ENCODE measurements at places on chromosomes 1 and 21.
A peak's percentile ranks its signal among the peaks of the same experiment; 100 is the strongest.

- DNase-seq: no peak
Observed at GRCh38 chr1:75412616-75413015, 198.3 kb downstream of the SLC44A5 start.

GRCh38 chr1:26578167-26578566 lies 48.6 kb downstream of the RPS6KA1 start:
- no peak for DNase-seq

- DNase-seq: no peak
Observed at GRCh38 chr1:96973605-96974004, 252.0 kb downstream of the PTBP2 start.

DNA sequence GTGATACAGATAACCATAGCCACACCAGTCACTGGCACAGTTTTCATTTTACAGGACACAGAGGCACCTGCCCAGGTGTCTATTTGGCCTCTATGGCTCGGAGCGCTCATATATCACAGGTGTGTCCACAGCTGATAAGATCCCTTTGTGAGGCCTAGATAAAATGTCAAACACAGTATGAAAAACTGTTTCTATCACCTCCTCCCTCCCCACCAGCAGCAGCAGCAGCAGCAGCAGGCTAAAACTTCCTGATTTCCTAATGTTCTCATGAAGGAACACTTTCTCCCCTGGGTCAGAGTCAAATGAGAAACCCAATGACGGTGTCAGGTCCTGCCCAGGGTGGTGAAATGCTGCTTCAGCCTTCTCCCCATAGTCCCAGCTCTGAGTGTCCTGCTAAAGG lies 24.4 kb downstream of the ELAPOR1 start:
- DNase-seq: no peak

GRCh38 chr21:46457801-46458314 lies 833 bp upstream of the DIP2A start:
- no peak for DNase-seq

GRCh38 chr1:201660931-201661822 lies 122.2 kb downstream of the NAV1 start:
- DNase-seq: no peak

DNA sequence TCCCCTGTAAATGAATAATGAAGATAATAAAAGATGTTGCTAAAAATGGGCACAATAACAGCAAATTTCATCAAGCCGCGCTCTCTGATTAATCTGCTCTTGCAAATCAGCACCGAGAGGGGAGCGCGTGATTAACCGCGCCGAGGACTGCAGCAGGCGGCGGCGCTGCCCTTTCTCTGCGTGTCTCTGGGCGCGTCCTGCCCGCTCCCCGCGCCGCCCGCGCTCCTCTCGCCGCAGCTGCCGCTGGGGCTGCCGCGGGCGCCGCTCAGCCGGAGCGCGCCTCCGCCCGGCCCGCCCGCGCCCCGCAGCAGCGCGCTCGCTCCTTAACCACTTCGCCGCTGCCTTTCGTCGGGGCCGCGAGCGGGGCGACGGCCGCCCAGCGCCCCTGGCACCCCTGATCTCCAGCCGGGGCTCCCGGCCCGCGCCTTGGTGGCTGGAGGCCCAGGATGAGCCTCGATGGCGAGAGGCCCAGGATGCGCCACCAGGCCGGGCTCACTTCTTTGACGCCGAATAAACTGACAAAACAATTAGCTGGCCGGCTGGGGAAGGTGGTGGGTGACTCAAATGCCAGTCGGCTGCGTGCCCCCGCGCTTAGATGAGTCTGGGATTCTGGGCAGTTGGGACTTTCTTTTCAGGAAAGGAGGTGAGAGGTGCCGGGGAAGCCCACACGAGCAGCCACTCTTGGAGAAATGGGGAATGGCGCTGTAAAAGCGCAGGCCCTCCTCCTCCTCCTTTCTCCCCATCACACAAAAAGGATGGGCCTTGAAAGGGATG lies 221.4 kb upstream of the PKN2 start:
- DNase-seq: no peak

- no peak for DNase-seq
Observed at GRCh38 chr1:102234753-102235359, 238.1 kb upstream of the OLFM3 start.

DNA sequence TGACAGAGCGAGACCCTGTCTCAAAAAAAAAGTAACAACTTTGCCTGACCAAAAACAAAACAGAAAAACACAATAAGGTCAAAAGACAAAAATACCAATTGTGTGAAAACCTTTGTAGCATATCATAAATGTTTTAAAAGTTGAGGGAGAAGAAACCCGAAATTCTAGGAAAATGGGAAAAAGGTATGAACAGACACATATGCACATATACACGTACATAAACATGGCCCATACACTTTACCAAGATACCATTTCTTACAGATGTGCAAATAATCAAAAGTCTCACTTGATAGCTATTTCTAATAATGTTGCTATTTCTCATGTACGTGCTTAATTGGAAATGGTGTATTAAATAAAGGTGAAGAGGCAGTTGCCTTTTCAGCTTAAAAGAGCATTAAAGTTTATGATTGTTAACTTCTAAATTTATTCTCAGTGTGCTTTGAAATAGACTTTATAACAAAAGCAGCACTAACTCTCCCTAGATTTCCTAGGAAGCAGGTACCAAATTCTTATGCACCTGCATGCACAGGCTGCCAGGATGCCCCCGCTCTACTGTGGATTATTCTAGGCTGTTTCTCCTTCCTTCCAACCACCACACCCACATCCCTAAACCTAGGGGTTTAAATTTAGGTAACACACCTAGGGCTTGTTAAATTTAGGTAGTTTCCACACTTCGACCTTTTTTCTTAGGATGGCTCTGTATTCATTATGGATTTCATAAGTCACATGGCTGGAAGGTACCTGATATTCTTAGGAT lies 33.8 kb downstream of the ADARB1 start:
- DNase-seq: no peak

DNA sequence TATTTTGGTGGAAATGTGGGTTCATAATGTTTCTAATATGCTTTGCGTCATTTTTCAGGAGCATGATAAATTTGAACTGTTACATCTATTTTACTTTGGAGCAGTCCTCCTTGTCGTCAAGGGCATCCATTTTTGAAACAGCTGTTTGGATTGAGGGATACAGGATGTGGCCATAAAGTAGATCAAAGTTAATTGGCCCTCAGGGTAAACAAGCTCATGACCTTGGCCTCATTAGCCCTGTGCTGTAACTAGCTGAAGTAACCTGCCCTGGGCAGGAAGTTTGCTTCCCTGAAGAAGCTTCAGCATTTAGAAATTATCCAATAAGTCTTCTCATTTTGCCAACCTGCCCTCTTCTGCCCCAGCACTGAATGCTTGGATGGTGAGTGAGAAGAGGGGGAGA lies 24.8 kb upstream of the RGL1 start:
- DNase-seq: no peak

GRCh38 chr1:158007667-158008386 lies 14.4 kb downstream of the KIRREL1 start:
- no peak for DNase-seq

DNA sequence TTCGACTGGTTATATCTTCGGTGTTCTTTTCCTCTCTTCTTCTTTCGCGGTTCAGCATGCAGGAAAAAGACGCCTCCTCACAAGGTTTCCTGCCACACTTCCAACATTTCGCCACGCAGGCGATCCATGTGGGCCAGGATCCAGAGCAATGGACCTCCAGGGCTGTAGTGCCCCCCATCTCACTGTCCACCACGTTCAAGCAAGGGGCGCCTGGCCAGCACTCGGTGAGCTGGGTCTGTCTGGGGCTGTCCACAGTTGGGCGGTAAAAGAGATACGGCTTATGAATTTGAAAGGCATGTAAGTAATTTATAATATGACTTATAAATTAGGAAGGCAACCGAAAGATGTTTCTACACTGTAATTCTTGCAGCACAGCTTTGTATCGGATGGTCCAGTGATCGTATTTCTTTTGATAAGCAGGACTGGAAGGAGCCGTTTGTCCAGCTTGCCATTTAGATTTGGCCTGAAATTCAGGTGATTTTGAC lies 334 bp downstream of the CTH start:
- no peak for DNase-seq

- peak; percentile 43 for DNase-seq
Observed at GRCh38 chr21:44618909-44619308, 7.0 kb downstream of the KRTAP10-8 start.

DNA sequence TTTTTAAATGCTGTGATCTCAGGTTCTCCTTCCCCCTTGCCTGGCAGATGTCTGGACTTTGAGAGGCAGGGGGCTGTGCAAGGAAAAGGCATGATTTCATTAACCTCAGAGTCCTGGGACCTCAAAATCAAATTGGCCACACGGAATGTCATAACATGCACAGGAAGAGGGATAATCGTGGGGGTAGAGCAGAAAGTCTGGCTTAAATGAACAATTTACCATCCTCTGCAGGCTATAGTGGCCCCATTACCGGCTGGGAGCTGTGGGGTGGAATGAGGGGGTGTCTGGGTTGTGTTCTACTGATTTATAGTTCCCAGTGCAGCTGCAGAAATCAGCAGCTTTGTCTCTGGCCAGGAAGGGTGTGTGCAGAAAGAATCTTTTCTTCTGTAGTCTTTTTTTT lies 10.8 kb downstream of the OPRD1 start:
- DNase-seq: no peak

DNA sequence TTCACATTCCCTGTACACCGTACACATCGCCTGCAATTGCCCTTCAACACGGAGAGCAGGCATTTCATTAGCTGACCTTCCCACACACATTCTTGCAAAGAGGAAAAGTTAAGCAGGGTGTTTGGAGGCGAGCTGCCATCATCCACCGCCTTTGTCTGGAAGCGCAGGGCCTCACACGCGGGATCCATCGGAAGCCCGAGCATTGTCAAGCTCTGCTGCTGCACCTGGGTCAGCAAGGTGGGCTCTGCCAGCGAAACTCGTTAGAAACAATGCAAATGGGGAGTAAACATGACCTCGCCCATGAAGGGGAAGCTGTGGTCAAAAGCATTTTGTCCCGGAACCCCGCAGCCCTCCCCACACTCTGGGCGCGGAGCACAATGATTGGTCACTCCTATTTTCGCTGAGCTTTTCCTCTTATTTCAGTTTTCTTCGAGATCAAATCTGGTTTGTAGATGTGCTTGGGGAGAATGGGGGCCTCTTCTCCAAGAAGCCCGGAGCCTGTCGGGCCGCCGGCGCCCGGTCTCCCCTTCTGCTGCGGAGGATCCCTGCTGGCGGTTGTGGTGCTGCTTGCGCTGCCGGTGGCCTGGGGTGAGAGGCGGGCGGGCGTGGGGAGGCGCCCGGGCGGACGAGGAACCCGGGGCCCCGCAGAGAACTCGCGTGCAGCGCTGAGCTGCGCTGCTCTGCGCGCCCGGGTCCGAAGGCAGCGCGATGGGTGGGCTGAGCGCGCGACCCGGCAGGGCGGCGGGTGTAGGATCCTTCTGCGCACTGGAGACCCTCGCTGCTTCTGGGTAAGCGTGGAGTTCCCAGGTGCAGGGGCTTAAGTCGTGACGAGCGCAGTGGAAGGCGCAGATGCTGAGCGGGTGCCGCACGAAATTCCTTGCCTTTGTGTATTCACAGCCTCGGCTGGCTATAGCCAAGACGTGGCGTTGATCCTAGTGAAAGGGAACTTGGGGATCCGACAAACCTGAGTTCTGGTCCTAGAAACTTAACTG lies at the start of gene CR1:
Gene CR1, plus strand, starts transcription at position 357 of the 992 bp plus-strand sequence. Its CDS starts 111 bp downstream, at position 468.
- DNase-seq: peak; percentile 18

DNA sequence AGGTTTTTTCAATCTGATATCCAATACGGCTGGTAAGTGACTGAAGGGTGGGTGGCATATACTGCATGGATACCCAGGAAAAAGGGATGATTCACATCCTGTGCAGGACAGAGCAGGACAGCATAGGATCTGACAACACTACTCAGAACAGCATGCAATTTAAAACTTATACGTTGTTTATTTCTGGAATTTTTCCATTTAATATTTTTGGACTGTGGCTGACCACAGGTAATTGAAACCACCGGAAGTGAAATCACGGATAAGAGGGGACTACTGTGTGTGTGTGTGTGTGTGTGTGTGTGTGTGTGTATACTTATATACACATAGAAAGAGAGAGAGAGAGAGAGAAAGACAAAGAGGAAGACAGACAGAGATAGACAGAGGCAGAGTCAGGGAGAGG lies 23.0 kb downstream of the ERICH3 start:
- DNase-seq: no peak

DNA sequence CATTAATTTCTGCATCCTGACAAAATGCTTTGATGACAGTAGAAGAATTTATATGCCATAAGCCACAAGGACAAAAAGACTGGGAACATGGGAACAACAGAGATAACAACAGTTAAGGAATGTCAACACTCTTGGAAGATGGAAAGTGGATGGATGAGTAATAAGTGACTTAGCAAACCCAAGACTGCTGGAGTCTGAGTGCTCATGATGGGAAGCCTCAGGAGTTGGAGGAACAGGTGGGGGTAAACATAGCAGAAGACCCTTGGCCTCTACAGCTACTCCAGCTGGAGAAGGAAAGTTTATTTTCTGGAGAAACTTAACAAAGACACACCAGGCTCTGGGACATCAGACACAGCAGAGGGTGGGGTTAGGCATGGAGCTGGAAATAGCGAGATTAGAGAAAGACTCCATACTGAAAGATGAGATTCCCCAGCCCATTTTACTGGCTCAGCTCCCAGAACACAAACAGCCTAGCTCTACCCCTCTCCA lies 13.6 kb downstream of the G0S2 start:
- no peak for DNase-seq

DNA sequence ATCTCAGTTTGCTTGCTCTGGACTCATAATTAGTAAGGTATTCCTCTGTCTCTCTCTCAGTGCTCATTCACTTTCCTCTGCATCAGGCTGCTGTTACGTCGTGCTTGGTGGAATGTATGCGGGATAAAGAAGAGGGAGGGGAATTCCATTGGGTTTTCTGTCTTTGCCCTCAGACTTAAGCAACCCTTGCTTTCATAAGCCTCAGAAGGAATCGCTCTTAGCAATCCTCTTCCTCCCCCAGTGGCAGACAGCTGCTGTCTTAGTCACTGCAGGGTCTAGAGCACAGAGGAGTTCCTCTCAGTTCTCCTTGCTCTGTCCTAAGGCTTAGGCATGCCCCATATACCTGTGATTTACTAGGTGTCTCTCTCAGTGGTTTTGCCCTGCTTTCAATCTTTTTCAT lies 19.1 kb upstream of the NTMT2 start:
- DNase-seq: no peak

- DNase-seq: no peak
Observed at GRCh38 chr1:24355466-24355865, 36.3 kb downstream of the GRHL3 start.

DNA sequence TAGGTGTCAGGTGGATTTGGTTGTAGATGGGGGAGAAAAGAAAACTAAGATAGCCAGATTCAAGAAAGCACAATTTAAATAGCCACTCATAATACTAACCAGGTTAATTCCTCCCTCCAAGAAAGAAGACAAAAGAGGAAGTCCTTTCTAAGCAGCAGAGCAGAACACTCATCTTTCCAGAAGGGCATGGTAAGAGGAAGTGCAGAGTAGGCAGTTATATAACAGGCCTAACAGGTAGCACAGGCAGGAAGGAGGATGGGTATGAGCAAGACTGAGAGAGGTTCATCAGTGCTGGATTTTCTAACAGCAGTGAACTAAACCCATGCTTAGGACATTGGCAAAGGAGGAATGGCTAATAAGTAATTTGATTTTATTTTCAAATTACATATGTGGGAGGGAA lies 517.5 kb downstream of the PLPP3 start:
- no peak for DNase-seq

GRCh38 chr1:226061841-226062557 lies 517 bp upstream of the H3-3A start:
- peak; percentile 35 for DNase-seq

Measured in activated T-cell treated with anti-CD3 and anti-CD28 coated beads for 1 hour (primary cell).